ENCODE measurements at places on chromosomes 4 and X.

- ATAC-seq: no peak
Measured at GRCh38 chrX:107804427-107804826, 21.2 kb upstream of the MID2 start.

DNA sequence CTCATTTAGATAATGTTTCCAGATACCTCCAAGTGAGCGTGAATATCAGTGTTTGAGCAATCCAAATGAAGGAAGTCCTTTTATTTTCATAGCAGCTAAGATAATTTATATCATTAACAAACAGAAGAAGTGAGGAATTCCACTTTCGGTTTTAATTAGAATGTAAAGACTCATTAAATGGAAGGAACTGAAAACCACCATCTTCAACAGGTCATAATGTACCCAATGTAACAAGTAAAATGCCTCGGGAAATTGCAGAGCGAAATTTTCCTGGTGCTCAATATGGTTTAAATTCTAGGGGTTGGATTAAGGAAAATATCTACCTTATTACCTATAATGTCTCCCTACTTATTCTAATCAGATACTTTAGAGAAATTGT, 33.9 kb upstream of the SLC9A7 start:
- ATAC-seq: no peak

GRCh38 chr4:140861359-140862176, 105.4 kb upstream of the TBC1D9 start:
- ATAC-seq: no peak

DNA sequence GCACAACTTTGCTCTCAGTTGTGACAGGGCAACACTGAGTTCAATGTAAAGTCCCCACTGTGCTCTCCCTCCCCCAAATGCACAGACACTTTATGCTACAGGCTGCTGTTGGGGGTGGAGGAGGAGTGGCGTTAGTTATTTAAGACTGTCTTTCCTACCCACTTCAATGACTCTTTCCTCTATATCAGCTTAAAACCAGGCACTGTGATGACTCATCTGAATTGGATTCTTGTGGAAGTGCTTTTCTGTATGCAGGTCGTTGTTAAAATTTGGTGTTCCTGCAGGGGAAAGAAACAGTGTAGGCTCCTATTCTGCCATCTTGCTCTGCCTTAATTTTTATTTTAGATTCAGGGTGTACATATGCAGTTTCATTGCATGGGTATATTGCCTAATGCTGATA, 1157.2 kb upstream of the ADGRL3 start:
- no peak for ATAC-seq

GRCh38 chr4:174933083-174933482, 14.9 kb downstream of the ADAM29 start:
- ATAC-seq: no peak

- ATAC-seq: no peak
Measured at GRCh38 chrX:1472975-1473374, 20.3 kb upstream of the ASMTL start.

- ATAC-seq: no peak
Measured at GRCh38 chr4:3388471-3389232, 53.1 kb upstream of the HGFAC start.

GRCh38 chr4:98996056-98996764, 689 bp downstream of the METAP1 start:
- ATAC-seq: peak; percentile 5

Measured in activated CD4-positive, CD25-positive, alpha-beta regulatory T cell treated with anti-CD3 and anti-CD28 coated beads, Interleukin-2, amount 50 U/mL, for 24 hours (primary cell).